ENCODE measurements at places on chromosomes 5 and 9.

GRCh38 chr5:88401228-88401627 is 132.6 kb upstream of the TMEM161B start:
- DNase-seq: no peak

- DNase-seq: no peak
Measured at GRCh38 chr9:108040783-108041182, 551.2 kb upstream of the KLF4 start.

- no peak for DNase-seq
Measured at GRCh38 chr5:143870362-143870761, 58.4 kb downstream of the HMHB1 start.

DNA sequence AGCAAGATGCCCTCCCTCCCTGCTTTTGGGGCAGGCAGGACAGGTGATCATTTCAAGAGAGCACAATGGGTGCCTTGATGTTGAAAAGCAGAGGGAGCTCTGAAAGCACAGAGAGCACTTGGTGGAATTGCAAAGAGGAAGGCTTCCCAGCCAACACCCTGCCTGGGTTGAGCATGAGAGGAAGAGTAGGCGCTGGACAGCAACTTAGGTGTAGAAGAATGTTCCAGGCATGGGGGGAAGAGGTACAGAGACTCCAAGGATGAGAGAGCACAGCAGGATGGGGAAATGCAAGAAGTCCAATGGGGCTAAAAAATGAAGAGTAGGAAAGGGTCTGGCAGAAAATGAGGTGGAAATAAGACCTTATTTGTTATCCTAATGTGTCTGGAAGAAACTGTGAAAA is 144.8 kb downstream of the TRIM36 start:
- no peak for DNase-seq

- DNase-seq: no peak
Measured at GRCh38 chr5:158886086-158886485, 213.6 kb downstream of the EBF1 start.

DNA sequence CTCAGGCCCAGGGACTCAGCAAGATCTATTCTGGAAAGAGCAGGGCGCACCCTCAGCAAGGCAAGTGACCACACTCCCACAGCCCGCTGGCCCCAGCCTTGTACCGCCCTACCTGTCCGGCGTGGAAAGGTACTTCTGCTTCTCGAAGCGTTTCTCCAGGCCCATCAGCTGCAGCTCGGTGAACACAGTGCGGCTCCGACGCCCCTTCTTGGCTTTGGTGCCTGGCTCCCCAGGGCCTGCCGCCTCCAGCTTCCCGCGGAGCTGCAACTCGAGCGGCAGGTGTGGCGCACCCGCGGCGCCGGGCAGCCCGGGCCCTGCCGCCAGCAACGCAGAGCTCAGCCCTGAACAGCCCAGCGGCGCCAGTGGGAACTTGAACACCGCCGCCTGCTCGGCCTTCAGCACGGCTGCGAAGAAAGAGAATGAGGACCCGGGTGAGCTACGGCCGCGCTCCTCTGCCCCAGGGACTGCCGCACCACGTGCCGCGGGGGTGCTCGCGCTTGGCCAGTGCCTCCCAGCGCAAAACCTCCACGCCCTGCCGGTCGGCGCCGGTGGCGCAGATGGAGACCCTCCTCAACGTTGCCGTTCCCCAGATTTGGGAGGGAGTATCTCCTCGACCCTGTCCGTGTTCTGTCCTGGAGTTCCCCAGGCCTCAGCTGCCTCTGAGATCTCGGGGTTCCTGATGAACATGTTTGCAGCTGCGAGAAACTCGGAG is 2.2 kb downstream of the BARX1 start:
- no peak for DNase-seq

GRCh38 chr9:110058304-110058953 is 149.5 kb downstream of the C9orf152 start:
- DNase-seq: peak; percentile 56

- DNase-seq: no peak
Measured at GRCh38 chr5:72922422-72922821, 33.4 kb upstream of the FCHO2 start.

DNA sequence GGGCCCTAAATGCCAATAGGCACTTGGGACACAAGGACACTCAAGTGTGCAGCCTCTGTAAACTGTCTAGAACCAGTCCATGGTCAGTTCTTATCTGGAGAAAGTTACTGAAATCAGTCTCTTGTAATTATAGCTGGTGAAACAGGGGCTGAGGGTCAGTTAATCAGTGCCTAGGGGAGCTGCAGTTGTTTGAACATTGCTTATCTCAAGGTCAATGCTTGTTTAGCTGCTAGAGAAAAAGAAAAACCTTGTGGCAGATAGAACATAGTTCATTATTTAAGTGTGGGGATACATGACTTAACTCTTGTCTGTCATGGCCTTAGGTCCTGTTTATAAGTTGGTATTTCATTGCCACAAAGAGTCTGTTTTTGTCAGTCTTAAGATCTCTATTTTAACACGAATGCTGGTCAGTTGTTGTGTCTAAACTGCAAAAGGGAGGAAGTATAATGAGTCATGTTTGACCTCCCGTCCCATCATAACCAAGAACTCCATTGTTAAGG is 108.0 kb downstream of the STARD4 start:
- no peak for DNase-seq

GRCh38 chr9:108744641-108745040 is 111.1 kb downstream of the ACTL7B start:
- DNase-seq: no peak

DNA sequence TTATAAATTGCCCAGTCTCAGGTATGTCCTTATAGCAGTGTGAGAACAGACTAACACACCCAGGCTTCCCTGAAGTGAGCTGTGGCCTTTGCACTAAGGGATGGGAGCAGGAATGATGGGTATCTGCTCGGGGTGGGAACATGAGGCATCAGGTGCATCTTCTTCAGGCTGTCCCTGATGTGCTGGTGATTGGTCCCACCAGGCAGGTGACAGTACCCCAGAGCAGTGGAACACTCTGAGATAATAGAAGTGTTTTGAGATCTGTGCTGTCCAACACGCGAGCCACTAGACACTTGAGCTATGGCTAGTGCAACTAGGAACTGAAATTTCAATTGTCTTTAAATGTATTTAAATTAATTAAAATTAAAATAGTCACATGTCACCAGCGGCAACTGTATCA is 12.8 kb upstream of the MED10 start:
- DNase-seq: no peak

- DNase-seq: peak; percentile 45
Measured at GRCh38 chr9:136488247-136489214, 5.7 kb upstream of the SEC16A start.

GRCh38 chr9:124506931-124507879 is at the start of gene NR5A1:
NR5A1 (minus strand) TSS chr9:124507399; CDS start chr9:124503395, 4,004 bp downstream.
- no peak for DNase-seq

- DNase-seq: no peak
Measured at GRCh38 chr9:117368684-117369230, 46.1 kb downstream of the ASTN2 start.

GRCh38 chr5:39100301-39100850 is 26.2 kb upstream of the RICTOR start:
- DNase-seq: no peak

GRCh38 chr5:15376803-15377202 is 123.2 kb upstream of the FBXL7 start:
- DNase-seq: no peak

DNA sequence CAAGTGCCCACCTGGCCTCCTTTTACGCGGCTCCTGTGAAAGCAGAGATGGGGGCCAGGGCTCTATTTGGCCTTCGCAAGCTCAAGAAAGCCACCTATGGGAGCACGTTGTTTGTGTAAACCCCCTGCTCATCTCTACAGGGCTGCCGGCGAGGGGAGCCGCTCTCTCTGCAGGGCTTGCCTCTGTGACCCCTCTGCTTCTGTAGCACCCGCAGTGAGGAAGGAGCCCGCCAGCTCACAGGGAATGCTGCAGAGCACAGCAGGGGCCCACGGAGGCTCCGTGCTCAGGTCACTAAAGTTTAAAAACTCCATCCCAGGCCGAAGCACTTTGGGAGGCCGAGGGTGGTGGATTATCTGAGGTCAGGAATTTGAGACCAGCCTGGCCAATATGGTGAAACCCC is 376.8 kb downstream of the IRX2 start:
- peak; percentile 37 for DNase-seq

DNA sequence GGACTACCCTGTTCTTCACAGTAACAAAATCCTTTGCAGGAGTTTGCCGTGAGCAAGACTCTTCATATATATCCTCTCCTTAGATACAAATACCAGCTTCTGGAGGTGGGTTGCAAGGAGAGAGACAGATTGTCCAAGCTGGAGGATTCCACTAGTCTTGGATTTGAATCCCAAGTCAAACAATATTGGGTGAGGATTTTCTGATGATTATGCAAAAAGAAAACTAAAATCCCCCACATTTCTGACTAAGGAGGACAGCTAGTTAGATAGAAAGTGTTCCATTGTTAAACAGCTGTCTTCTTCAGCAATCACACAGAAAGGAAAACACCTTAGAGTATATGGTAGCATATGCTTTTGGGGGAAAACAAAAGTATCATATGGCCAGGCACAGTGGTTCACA is 54.2 kb downstream of the KLF4 start:
- no peak for DNase-seq

GRCh38 chr5:39501397-39501796 is 76.6 kb upstream of the DAB2 start:
- DNase-seq: no peak

GRCh38 chr5:168881427-168882149 is 302.4 kb upstream of the PANK3 start:
- DNase-seq: no peak

DNA sequence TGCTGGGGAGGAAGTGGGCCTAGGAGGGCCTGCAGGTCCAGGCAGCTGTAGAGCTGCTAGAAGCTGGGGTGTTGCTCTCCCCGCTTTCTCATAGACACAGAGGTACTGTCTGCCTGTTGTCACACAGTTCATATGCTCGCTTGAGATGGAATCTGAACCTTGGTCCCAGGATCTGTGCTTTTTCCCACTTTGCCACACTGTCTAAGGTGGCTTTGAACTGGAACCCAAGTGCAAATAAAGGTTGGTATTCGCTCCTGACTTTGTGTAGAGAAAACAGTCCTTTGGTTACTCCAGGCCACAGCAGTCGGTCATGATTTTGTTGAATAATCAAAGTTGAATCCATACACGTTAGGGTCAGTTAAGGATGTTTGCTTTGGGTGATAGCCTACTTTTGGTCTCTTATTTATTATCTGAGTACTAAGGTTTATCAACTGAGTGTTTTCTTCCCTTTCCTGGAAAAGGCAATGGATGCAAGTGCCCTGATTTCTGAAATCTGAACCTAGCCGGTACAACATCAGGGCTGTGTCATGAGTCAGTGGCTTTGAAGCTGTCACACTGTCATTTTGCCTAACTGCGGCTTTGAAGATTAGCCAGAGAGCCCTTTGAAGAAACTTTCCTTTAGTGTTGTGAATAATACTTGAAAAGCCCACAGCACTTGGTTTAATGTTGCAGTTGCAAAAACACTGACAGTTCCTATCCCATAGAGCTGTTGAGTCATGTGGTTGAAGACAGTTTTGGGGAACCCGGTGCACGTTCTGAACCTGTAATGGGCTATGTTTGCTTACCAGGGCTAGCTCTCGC is 41.3 kb downstream of the HABP4 start:
- DNase-seq: no peak

DNA sequence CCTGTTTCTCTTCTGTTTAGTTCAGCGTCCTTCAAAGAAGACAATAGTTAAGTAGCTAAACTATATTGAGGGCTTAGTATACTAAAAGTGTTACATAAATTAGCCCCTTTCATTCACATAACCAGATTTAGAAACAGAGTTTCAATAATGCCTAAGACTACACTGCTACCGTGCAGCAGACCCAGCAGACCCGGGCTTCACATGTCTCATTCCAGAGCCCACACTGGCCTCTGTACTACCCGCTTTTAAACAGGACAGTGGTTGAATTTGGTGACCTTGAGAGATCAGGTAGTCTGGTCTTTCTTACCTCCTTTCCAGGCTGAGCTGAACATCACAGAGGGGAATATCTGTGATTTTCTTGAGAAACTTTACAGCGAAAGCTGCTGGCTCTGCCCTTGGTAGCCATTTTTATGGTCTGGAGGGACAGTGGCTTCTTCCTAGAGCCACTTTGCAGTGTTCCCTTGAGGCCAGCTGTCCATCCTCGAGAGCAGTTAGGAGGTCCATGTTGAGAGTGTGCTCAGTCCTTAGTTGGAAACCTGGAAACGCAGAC is 56.5 kb downstream of the SLC22A5 start:
- DNase-seq: no peak

DNA sequence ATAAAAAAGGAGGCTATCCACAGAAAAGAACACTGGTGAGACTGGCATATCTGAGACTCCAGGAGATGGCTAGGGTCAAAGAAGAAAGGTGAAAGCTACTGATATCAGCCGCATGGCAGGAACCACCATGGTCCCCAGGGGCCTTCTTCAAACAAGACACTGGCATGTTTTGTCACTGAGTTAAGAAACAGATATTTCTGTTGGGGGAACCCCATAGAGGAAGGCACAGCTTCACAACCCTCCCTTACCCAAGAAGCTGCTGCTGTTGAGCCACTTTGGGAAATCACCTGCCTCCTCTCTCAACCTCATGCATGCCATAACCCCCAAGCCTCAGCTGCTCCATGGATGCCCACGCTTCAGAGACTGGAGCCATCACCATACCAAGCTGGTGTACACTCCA is 13.3 kb upstream of the BTNL3 start:
- no peak for DNase-seq

GRCh38 chr5:176180339-176180738 is 57.9 kb upstream of the SIMC1 start:
- no peak for DNase-seq

DNA sequence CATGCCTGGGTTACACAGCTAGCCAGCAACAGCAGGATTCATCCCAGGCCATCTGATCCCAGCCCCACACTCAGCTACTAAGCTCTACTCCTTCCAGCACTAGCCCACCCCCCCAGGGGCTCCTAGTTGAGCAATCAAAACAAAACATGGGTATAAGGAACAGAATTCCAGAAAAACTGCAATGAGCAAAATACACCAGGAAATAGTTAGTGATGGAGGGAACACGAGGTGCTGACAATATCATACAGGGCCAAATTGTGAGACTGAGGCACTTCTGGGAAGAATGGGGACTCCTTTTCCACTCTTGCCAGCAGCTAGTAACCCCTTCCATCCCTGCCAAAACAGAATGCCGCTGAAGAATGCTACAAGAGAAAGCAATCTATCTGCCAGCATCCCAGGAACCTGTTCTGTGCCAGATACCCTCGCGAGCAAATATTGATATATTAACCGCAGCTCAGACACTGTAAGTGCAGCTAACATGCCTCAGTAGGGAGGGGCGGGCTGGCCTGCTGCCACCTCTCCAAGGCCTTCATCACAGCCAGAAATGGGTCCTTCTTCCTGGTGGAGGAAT is 161.4 kb downstream of the SLIT3 start:
- no peak for DNase-seq

GRCh38 chr9:30622561-30622960 is 1761.9 kb upstream of the ACO1 start:
- DNase-seq: no peak
